ENCODE measurements at places on chromosomes 5 and 9.

DNA sequence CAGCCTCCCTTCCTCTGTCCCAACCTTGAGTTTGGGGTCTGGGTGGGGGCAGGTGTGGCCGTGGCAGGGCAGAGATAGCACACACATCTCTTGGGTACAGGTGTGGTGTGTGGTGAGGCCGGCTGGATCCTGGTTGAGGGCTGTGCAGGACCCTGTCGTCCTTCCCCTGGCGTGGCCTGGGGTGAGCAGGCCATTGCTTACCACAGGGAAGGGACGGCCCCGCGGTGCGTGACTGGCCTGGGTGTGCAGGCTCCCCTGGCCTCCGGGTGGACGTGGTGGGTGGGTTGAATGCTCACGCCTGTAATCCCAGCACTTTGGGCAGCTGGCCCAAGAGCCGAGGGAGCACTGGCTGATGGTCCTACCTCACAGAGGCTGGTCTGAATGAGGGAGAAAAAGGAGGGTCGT lies 1.2 kb downstream of the ARRDC1 start:
- DNase-seq: no peak

DNA sequence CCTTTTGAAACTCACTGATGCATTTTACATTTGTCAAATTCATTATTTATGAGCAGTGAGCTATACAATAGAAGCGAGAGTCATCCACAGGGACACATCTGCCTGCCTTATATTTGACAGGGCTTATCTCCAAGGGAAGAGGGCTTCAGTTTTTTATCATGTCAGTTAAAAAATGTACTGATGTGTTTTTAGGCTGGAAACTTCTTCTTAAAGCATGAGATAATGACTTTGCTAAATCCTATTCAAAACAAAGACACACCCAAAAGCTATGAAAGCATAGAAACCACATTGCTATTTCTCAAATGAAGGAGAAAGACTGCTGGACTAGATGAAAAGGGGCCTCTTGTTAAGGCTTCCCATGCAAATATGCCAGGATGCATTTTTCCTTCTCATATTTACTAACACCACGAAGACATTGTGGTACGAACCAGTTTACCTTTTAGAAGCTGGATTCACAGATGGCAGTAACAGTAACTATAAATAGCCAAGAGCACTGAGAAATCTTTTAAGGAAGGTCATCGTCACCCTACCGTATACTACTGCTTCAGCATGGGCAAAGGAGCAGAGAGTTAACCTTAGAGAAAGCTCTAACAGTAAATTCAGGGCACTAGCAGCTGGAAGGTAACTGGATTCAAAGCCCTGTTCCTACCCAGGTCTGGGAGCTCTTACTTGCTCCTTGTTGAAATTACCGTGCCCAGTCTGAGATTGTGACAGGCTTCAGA lies 86.3 kb upstream of the IFNK start:
- no peak for DNase-seq

DNA sequence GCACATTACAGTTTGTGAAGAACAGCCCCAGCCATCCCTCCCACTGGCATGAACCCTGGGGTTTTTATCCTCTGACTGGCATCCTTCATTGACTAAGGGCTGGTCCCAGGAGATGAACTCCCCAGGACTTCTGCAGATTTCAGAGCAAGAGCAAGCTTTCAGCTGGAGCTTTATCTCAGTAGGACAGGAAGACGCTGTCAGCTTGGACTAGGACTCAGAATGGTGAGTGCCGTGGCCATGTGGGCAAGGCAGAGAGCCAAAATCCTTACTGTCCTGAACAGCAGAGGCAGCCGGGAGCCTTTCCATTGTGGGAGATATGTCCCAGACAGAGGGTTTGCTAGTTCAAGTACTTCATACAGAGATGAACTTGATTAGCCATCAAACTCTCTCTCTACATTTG lies 3.2 kb upstream of the ACOT12 start:
- DNase-seq: no peak

DNA sequence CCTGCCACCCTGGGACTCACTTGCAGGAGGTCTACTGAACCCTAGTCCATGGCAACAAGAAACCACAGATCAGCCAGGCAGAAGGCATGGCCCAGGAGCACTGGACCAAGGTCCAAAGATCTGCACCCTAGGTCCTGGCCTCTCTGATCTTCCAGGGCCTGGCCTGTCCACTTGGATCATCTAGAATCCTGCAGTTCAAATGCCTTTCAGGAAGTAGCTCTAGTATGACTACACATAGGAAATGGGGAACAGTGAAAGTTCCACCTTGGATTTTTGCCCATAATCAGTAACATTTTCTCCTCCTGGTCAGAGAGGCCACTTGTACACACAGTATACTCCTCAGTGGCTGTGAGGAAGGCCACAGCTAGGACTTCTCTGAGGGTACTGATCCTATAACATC lies 11.5 kb downstream of the ANXA6 start:
- DNase-seq: no peak

GRCh38 chr5:73974871-73975360 lies 348.9 kb downstream of the ARHGEF28 start:
- DNase-seq: no peak

- no peak for DNase-seq
Observed at GRCh38 chr9:114327749-114328148, 1.9 kb upstream of the ORM2 start.

- no peak for DNase-seq
Observed at GRCh38 chr5:72624641-72625236, 117.5 kb upstream of the ZNF366 start.

GRCh38 chr5:15510831-15511230 lies 10.9 kb downstream of the FBXL7 start:
- DNase-seq: no peak

DNA sequence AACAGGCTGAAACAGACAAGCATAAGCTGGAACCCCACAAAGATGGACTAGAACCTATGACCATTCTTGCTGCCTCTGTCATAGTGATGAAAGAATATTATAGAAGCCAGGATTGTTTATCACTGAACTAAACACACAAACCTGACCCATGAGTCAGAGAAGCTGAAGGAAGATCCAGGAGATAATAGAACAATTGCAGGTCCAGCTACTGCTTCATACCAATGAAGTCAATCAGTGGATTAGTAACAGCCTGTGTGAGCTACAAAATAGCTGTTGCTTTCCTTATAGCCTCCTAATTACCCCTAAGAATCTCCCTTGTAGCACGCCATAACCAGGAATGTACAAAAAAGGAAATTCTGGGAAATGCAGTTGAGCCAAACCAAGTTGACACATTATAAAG lies 459.9 kb upstream of the ZNF462 start:
- no peak for DNase-seq

DNA sequence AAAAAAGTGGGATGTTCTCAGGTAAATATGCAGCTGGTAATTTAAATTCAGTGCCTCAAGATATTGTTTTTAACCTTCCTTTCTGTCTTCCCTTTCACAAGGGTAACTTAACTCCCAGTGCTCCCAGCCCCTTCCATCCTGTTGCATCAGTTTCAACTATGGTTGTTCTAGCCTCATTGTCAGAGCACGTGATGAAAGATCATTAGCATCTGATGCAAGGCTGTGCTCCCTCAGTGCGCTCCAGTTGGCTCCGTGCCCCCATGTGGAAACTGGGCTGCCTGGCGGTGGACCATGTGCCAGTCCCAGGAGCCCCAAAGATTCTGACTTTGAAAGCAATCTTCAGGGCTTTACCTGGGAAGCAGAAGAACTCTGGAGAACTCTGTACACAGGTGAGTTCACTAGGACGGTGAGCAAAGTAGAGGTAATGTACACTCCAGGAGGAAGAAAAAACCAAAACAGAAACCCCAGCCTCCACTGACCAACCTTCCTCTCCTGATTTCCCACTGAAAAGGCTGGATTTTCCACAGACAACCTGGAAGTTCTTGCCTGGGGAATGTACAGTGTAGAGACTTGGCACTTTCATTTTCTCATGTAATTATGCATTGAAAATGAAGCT lies 96.9 kb downstream of the SLC1A3 start:
- no peak for DNase-seq

DNA sequence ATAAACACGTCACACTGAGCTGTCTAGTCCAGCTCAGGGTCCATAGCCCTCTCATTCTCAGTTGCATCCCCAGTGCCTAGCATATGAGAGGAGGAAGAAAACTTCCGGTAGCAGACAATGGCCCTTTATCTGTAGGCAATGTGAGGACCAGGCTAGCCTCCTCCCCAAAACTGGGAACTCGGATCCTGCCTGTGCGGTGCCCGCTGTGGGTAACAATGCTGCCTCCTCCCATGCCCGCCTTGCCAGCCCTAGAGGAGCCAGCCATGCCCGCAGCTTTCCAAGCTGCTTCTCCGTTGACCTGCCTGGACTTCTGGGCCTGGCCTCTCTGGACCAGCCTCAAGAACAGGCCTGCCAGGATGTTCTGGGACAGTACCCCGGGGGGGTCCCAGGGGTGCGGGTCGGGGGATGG lies 74.6 kb upstream of the ORM1 start:
- no peak for DNase-seq

DNA sequence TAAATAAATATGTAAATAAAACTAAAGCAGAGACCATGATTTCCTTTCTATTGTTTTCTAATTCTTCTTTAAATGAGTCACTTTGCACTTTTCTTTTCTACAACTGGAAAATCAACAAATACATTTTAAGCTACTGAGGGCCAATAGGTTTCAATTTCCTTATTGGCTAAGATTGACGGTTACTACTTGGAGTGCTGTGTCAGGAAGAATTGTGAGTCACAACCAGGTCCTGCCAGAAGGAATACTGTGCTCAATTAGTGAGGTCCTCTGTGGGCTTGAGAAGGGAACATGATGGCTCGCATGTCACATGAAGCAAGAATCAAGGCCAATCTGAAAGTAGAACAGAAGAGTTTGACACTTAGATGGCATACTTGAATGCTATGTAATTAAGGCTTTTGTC lies 110.8 kb downstream of the HMHB1 start:
- DNase-seq: no peak

GRCh38 chr5:1926071-1926440 lies 43.3 kb upstream of the IRX4 start:
- DNase-seq: no peak

DNA sequence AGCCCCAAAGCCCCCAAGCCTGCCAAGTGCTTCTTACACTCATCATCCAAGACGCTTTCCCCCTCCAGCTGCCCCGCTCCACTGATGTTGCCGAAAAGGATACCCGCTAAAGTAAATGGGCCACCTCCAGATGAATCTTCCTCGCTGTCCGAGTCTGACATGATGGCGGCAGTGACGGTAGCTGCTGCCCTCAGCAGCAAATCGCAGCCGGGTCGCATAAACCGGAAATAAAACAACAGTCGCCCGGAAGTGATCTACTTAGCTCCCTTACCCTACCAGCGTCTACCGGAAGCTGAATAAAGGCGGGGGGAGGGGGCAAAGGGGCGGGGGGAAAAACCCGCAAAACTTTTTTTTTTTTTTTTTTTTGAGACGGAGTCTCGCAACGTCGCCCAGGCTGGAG lies at the start of gene TAF1L:
Gene TAF1L, minus strand, starts transcription at position 308 of the 400 bp plus-strand sequence. Its CDS starts 90 bp downstream, at position 218.
- no peak for DNase-seq

GRCh38 chr5:12323637-12324229 lies 419.5 kb upstream of the CTNND2 start:
- DNase-seq: no peak

- DNase-seq: no peak
Observed at GRCh38 chr5:172412724-172413286, 41.5 kb downstream of the SH3PXD2B start.

DNA sequence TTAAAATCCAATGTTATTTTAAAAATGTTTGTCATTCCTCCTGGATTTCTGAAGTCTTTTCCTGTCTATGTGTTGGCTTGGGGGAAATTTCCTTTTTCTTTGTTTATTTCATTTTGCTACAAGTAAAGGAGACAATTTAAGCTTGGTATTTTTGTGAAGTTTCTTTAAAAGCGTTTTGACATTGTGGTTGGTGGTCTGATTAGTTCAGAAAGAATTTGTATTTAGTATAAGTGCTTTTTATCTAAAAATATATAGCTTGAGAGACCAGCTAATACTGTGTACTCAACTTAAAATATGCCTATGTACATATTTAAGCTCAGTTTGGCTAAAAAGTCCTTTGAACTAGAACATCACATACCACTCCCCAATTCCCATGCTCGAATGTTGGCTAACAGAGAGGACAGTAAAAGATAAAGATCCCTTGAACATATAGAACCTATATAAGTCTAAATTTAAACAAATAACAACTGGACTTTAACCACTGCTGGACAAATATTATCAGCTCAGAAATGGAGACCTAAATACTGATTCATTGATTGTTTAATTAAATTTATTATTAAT lies 237.6 kb downstream of the TLE4 start:
- no peak for DNase-seq

DNA sequence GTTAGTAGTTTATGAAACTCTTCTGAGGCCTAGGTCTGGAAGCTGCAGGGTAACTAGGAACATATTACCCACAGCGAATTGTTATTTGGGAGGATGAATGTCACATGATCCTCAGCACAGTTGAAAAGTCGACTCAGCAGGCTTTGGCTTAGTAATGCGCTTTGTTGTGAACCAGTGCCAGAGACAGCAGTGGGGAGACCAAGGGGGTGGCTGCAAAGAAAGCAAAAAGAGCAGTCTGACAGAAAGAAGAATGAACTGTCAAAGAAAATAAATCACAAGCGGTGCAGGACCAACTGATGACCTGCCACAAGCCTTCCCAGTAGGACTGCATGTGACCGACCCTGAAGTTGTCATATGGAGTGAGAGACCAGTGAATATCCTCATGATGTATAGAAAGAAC lies 170.0 kb downstream of the CCDC171 start:
- DNase-seq: no peak

All from GM19239 (cell line).